ENCODE measurements at places on chromosomes 3 and 15.
A peak's percentile ranks its signal among the peaks of the same experiment; 100 is the strongest.

- DNase-seq = no peak
Measured at GRCh38 chr3:34107669-34108068, 309.2 kb downstream of the PDCD6IP start.

GRCh38 chr15:73952171-73952912 lies 26.1 kb downstream of the LOXL1 start:
- DNase-seq = no peak

DNA sequence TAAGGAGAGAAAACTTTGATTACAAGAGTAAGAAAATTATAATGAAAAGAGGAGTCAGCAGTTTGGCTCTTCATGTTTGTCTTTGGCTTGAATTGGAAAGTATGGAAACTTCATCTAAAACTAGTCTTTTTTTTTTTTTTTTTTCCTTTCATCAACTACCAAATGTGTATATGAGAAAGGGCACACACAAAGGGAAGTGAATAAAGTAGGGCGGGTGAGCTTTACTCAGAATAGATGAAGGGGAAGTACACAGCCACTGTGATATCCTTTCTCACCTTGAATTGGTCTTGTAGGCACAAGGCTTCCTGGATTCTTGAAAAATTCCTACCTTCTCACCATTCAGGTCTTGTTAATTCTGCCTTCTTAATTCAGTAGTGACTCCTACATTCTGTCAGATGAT lies 652.3 kb upstream of the KCNMB2 start:
- no peak for DNase-seq

GRCh38 chr15:48120745-48121144 lies at the start of gene SLC24A5:
Gene SLC24A5 (plus strand): TSS chr15:48120990. CDS start chr15:48121045, 55 bp downstream.
- DNase-seq = no peak

DNA sequence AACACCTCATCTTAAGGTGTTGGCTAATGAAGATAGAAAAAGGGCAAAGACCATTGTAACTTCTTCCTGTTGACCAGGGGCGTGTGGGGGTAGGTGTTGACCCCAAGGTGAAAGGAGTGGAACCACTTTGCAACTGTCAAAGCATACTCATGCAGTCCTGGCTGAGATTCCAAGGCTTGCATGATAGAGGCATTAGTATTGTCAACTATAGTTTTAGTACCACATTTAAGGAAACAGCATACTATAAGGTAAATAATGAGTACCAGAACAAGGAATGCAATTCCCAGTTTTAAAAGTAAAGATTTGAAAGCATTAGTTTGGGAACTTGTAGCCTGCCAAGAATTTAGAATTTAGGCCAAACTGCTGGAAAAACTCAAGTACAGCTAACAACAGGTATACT lies 27.8 kb upstream of the ADGRG7 start:
- DNase-seq = no peak

DNA sequence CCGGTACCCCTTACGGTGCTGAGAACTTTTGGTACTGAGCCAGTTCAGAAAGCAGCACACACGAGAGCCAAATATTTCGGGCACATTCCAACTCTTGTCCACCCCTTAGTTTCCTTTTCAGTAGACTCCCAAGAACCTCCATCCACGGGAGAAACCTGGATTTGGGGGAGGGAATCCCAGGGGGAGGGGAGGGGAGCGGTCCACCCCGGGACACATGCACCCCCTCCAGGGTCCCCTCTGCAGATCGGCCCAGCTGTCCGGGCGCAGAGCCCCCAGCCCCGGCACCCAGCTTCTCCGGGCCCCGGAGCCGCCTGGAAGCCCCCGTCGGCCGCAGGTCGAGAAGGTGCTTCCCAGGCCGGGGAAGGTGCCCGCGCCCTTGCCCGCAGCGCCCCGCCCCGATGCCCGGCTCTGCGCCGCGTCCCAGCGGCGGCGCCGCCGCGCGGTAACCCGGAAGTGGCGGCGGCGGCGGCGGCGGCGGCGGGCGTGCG lies 455 bp upstream of the ABHD17C start:
- DNase-seq = peak; percentile 13
